ENCODE measurements at places on chromosomes 6 and 20.

DNA sequence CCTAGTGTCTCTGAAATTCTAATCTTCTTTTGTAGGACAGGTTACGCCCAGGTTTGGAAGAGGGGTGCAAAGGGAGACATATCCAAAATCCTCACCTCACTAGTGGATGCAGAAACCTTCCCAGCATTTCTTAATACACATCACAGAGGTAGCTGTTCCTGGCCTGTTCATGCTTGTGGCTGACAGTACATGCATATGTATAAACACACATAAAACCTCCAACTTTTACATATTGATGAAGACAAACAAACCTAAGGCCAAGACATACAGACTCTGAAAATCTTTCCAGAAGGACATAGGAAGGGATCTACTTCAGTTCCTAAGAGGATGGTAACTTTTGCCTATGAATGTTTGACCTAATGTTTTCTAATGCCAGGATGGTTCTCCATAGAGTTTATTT, 872.1 kb upstream of the FLRT3 start:
- no peak for DNase-seq

DNA sequence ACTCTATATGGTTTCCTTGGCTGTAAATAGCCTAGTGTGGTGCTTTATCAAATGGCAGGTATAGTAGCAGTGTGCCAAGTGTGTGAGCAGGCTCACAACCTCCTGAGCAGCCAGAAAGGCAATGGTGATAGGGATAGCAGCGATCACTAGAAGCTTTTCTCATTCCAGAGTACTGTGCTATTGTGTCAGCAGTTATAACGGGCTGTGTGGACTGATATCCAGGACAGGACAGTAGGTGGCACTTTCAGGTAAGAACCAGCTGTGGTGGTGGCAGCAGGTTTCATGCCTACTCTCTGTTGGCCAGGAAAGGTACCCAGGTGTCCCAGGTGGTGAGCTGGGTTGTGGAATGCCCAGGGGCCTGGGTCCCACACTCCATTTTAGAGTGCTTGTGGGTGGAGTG, 448.8 kb upstream of the BTBD3 start:
- DNase-seq = no peak

DNA sequence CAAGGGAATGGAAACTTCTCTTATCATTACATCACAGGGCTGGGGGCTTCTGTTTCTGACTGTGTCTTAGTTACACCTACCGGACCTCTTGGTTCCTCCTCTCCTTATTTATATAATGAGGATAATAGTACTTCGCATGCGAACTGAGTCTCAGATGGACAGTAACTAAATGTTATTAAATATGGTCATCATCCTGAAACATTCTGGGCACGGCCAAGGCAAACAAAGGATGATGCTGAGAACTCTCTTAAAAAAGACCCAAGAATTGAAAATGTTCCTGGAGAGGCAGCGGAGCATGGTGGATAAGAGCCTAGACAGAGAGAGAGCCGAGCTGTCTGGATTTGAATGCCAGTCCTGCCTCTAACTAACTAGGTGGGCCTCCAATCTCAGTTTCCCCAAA, 119.8 kb upstream of the SASH1 start:
- no peak for DNase-seq

GRCh38 chr6:26519359-26519758, 18.8 kb upstream of the HMGN4 start:
- no peak for DNase-seq

- no peak for DNase-seq
These were observed 43.0 kb upstream of the SYNCRIP start for GRCh38 chr6:85685713-85686112.

DNA sequence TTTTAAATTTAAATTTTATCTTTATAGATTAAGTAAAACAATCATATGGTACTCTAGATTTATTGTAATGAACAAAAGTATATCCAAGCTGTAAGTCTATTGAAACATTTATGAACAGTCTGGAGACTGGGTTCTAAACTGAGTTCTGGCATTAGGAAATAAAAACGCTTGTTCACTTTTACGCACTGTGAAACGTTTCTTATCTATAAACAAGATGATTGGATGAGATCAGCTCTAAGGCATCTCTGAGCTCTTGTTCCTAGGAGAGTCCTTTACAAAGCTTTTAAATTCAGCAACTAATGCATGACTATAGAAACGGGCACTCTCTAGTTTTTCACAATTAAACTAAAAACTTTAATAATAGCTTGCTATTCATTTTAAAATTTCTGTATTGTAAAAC, 6.8 kb downstream of the HUS1B start:
- no peak for DNase-seq

- no peak for DNase-seq
These were observed 31.7 kb upstream of the SPDEF start for GRCh38 chr6:34587851-34588250.

- DNase-seq = no peak
These were observed 39.0 kb upstream of the CD93 start for GRCh38 chr20:23125159-23125558.

GRCh38 chr20:1465470-1466210, 1.0 kb downstream of the NSFL1C start:
- no peak for DNase-seq

DNA sequence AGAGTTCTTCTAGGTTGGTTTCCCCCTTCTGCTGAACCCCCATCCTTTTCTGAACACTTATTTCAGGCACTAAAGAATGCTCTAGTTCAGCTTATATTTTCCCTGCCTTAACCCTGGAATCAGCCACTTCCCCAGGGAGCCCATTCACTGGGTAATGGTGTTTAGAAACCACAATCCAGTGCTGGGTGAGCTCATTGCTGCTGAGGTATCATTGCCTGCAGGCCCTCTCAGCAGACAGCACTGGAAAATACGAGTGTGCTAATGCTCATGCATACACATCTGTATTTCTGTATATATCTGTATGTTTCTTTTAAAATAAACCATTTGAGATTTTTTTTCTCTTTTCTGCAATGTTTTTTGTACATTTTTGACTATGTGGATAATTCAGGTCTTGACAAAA, 27.0 kb downstream of the OSBPL2 start:
- DNase-seq = no peak
